ENCODE measurements at places on chromosomes 6 and 20. TPM values are rescaled to one million over a fixed set of nuclear protein-coding genes. Genes with fewer than 3 reads are reported as not detected.

GRCh38 chr6:129623008-129623732 lies 86.8 kb downstream of the ARHGAP18 start:
- DNase-seq = no peak
- H3K27ac ChIP-seq = no peak overlapping the region
- no peaks in the 10 kb centered on the region for H3K27me3 ChIP-seq
- no peaks in the 10 kb centered on the region for H3K36me3 ChIP-seq
- H3K4me1 ChIP-seq = no peaks in the 10 kb centered on the region
- H3K4me3 ChIP-seq = no peak overlapping the region

GRCh38 chr6:165817148-165817547 lies 154.1 kb upstream of the PDE10A start:
- H3K27me3 ChIP-seq = no peaks in the 10 kb centered on the region
- H3K4me3 ChIP-seq = no peak overlapping the region
- no peaks in the 10 kb centered on the region for H3K4me1 ChIP-seq

GRCh38 chr6:47879015-47879414 lies 97.2 kb downstream of the OPN5 start:
- no peak for DNase-seq
- no peaks in the 10 kb centered on the region for H3K27me3 ChIP-seq
- no peaks in the 10 kb centered on the region for H3K36me3 ChIP-seq
- no peak overlapping the region for H3K4me3 ChIP-seq
- no peak overlapping the region for H3K27ac ChIP-seq

DNA sequence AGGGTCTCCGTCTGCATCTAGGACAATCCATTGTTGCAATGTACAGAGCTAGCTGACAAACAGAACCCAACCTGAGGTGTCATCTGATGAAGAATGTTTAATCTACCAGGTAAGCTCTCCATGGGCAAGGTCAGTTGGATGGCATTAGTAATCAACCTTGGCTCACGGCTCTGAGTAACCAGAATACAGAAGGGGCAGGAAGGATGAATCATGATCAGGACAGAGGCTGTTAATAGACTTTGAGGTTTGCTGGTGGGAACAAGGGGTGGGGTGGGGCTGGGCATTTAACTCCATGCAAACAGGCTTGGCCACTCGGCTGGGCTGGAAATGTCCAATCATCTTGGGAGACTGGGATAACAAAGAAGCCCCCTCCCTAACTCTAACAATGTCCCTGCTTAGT lies 77.1 kb upstream of the MRPS10 start:
- no peak overlapping the region for H3K4me3 ChIP-seq
- DNase-seq = no peak
- H3K27ac ChIP-seq = no peak overlapping the region
- no peaks in the 10 kb centered on the region for H3K4me1 ChIP-seq
- H3K36me3 ChIP-seq = peaks cover 5% of the 10 kb centered on the region
- H3K27me3 ChIP-seq = no peaks in the 10 kb centered on the region

GRCh38 chr6:134607411-134607810 lies 289.5 kb upstream of the SGK1 start:
- H3K4me3 ChIP-seq = no peak overlapping the region
- H3K27ac ChIP-seq = no peak overlapping the region
- no peaks in the 10 kb centered on the region for H3K27me3 ChIP-seq
- H3K36me3 ChIP-seq = no peaks in the 10 kb centered on the region
- no peaks in the 10 kb centered on the region for H3K4me1 ChIP-seq
- no peak for DNase-seq

DNA sequence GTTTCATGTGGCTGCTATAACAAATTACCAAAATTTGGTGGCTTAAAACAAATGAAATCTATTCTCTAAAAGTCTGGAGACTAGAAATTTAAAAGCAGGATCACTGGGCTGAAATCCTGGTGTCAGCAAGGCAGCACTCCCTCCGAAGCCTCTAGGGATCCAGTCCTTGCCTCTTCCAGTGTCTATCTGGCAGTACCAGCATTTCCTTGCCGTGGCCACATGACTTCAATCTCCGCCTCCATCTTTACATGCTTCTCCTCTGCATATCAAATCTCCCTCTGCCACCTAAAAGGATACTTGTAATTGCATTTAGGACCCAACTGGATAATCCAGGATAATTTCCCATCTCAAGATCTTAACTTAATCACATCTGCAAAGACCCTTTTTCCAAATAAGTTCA lies 30.2 kb downstream of the ARHGAP18 start:
- peak overlapping the region; percentile 14 for H3K27ac ChIP-seq
- H3K4me3 ChIP-seq = no peak overlapping the region

DNA sequence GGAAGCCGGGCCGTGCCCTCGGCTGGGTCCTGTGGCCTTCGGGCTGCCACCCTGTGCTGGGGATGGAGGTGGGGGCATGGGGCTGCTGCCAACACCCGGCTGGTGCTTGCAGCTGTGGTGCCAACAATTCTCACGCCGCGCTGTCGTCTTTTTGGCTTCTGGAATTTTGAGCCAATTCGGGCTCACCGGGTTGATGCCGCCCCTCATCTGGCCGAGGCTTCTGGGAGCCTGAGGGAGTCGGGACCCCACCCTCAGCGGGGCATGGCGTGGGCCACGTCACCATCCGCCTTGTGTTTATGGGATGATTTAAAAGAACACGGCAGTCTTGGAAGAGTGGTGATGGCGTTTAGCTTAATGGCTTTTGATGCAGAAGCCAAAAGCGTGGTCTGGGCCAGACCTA lies 8.7 kb upstream of the NPBWR2 start:
- H3K27ac ChIP-seq = no peak overlapping the region
- peaks cover 5% of the 10 kb centered on the region for H3K27me3 ChIP-seq
- no peak overlapping the region for H3K4me3 ChIP-seq
- peak; percentile 59 for DNase-seq

DNA sequence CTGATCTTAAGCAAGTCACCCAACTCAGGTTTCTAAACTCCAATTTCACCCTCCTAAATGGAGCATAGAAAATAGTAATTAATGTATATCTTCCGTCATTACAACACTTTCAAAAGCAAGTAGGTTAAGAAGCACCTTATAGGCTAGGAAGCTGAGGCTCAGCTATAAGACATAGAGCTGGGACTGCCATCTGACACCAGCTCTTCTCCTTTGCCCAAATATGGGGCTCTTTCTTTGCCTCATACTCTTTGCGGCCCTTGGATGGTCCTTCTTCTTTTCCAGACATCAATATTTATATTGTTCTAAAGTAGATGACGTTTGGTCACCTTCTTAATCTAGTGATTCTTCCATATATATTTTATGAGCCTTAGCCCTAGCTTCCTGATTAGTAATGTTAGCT lies 413.2 kb downstream of the LMBRD1 start:
- no peaks in the 10 kb centered on the region for H3K27me3 ChIP-seq
- DNase-seq = no peak
- no peak overlapping the region for H3K27ac ChIP-seq
- H3K4me1 ChIP-seq = no peaks in the 10 kb centered on the region
- H3K4me3 ChIP-seq = no peak overlapping the region
- no peaks in the 10 kb centered on the region for H3K36me3 ChIP-seq

- no peak overlapping the region for H3K27ac ChIP-seq
- H3K4me3 ChIP-seq = no peak overlapping the region
- H3K27me3 ChIP-seq = no peaks in the 10 kb centered on the region
Measured at GRCh38 chr20:40770564-40771307, 81.7 kb upstream of the MAFB start.

GRCh38 chr6:106383573-106383972 lies 23.1 kb downstream of the CRYBG1 start:
- DNase-seq = no peak
- H3K27ac ChIP-seq = peak overlapping the region; percentile 17
- H3K4me3 ChIP-seq = no peak overlapping the region
- peaks cover 13% of the 10 kb centered on the region for H3K4me1 ChIP-seq

- H3K36me3 ChIP-seq = no peaks in the 10 kb centered on the region
- no peak for DNase-seq
- no peak overlapping the region for H3K4me3 ChIP-seq
- no peak overlapping the region for H3K27ac ChIP-seq
- H3K27me3 ChIP-seq = no peaks in the 10 kb centered on the region
Measured at GRCh38 chr6:131960371-131961133, 9.4 kb upstream of the CCN2 start.

- no peak overlapping the region for H3K4me3 ChIP-seq
- no peak for DNase-seq
- H3K4me1 ChIP-seq = no peaks in the 10 kb centered on the region
- H3K36me3 ChIP-seq = peaks cover 82% of the 10 kb centered on the region
- no peak overlapping the region for H3K27ac ChIP-seq
- H3K27me3 ChIP-seq = no peaks in the 10 kb centered on the region
Measured at GRCh38 chr20:38426006-38426897, 8.9 kb downstream of the SNHG17 start.

DNA sequence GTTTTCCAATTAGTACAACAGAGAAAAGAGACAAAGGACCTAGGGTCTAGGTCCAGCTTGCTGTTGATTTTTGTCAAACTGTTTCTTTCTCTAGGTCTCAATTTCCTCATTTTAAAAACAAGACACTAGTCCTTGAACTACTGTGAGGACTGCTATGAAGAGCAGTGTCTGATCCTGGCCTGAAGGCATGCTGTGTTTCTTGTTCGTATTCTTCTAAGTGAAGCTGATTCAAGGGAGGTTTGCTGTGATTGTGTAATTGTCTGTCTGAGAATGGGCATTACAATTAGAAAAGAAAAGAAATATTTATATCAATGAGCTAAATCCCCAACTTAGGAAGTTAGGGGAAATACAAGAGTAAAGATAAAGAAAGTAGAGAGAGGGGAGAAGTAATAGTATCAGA lies 228.2 kb upstream of the SUPT3H start:
- H3K27me3 ChIP-seq = no peaks in the 10 kb centered on the region
- no peaks in the 10 kb centered on the region for H3K36me3 ChIP-seq
- no peak overlapping the region for H3K27ac ChIP-seq
- no peak overlapping the region for H3K4me3 ChIP-seq
- H3K4me1 ChIP-seq = no peaks in the 10 kb centered on the region

DNA sequence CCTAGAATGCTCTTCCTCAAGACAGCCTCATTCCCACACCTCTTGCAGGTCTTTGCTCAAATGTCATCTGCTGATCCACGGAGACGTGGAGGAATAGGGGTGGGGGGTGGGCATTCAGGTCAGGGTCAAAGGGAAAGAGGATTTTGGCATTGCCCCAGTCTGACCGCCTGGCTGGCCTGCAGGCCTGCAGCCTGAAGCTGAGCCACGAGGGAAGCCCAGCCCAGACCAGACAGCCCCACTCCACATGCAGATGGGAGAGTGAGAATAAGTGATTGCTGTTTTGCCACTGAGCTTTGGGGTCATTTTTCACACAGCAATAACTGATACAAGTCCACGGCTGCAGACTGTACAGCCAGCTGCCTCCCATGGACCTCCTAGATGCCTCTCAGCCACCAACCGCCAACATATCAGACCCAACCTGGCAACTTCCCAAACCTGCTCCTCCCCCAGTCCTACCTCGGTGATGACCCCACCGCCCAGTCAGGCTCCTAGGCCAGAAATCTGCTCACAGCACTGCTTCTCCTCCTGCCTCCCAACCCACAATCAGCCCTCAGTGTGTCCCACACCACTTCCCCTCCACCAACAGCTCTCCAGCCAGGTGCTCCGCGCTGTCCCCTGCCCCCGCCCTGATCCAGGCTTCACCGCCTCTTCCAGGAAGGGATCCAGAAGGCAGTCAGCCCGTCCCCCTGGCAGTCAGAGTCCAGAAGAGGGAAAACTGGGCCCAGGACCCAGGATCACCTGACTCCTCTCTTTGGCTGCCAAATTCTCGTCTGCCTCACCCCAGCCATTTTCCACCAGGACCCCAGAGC lies 14.0 kb downstream of the KIAA1755 start:
- no peak overlapping the region for H3K4me3 ChIP-seq
- no peaks in the 10 kb centered on the region for H3K36me3 ChIP-seq
- DNase-seq = peak; percentile 92
- peak overlapping the region; percentile 78 for H3K27ac ChIP-seq
- H3K4me1 ChIP-seq = no peaks in the 10 kb centered on the region
- H3K27me3 ChIP-seq = no peaks in the 10 kb centered on the region

- no peaks in the 10 kb centered on the region for H3K27me3 ChIP-seq
- H3K27ac ChIP-seq = no peak overlapping the region
Measured at GRCh38 chr6:116011520-116011919, 49.2 kb downstream of the FRK start.

Gene HLA-DQA1
- total RNA-seq = 0.16 TPM

Gene IL17F
- not detected for total RNA-seq

Gene NOTCH4
- total RNA-seq = 7.1 TPM

Measured in sigmoid colon (tissue), 7 donors.